ENCODE measurements at places on chromosomes 5 and 9.

DNA sequence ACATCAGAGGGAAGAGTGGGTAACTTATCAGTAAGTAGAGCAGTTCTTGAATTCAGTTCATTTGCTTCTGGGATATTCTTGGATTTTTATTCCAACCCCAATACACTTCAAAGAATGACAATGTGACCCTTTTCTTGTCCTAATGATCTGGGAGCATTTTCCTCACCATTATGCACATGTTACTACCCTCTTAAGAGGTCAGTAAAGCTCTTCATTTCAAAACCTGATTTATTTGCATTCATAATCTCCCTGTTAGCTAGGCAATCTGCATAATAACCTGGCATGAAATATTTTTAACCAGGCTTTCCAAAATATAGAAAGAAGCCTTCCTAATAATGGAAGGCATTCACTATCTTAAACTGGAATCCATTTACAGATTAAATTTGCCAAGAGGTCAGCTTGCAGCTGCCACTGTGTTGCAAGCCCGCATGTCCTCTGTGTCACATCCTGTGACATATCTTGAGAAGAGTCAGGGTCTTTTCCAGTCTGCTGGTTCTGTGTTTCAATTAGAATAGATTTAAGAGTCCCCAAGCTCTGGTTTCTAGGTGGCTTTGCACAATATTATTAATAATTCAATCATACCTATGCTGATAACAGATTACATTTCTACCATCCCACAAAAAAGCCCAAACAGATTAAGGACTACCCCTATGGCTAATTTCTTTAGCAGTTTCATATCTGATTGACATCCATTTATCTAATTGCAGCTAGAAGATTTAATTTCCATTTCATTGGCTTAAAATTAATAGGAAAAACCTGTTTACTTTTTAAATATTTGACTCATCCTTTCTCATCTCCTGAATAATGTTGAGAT lies 30.9 kb upstream of the PPP2R2B start:
- DNase-seq: no peak

- no peak for DNase-seq
Observed at GRCh38 chr9:22052376-22052945, 43.4 kb upstream of the CDKN2B start.

GRCh38 chr5:175354964-175355363 lies 89.0 kb downstream of the DRD1 start:
- no peak for DNase-seq

DNA sequence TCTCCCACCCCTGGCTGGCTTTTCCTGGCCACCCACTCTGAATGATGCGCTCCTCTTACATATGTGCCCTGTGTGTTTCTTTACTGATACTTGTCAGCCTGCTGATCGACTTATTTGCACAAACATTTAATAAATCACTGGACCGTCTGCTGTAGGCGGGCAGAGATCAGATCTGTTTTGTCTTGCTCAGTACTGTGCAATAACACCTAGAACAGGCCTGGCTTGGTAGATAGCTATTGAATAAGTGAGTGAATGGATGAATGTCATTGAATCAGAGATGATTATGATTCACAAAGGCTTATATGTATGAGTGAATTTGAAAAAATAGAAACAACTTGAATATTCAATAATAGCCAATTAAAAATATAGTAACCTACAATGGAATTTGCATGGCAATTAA lies 165.1 kb downstream of the RGS3 start:
- DNase-seq: no peak

DNA sequence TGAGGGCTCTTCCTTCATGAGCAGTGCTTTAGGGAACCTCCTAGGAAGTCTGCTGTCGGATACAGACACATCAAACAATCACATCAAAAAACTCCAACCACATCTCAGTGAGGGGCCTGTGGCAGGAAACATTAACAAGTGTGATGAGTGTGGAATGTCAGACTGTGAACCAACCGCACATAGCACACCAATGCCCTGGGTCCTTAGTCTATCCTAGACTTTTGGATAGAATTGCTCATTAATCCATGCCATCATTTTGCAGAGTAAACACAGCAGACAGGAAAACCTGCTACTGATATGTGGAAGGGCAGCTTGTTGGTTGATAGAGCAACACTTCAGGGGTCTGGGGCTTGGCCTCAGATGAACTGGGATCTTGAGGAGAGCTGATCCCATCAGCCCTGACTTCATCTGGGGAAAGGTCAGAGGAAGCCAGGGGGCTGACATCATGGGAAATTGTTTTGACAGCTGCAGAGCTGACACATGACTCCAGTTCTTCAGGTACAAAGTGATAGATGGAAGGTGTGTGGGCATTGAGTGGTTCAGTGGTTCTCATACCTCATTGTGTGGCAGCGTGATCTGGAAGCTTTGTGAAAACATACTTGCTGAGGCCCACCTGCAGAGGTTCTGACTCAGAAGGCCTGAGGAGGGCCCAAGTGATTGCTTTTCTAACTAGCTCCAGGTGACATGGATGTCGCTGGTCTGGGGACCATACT lies 193.3 kb downstream of the DIRAS2 start:
- DNase-seq: no peak

GRCh38 chr5:10320793-10321192 lies 13.1 kb upstream of the CMBL start:
- no peak for DNase-seq

DNA sequence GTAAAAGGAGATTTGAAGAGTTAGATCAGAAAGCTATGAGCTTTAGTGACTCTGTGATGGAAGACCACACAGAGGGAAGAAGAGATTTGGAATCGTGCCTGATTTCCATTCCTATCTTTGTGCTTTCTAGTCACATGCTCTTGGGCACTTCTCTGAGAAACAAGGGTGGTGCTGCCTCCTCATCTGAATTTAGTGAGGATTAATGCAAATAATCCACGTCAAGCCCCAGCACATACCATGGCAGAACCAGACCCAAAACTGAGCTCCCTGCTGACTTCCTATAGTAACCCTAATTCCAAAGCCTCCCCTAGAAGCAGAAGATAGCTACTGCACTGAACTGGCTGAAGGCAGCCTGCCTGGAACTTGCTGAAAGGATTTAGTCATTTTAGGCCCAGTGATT lies 17.7 kb downstream of the SLC45A2 start:
- no peak for DNase-seq

DNA sequence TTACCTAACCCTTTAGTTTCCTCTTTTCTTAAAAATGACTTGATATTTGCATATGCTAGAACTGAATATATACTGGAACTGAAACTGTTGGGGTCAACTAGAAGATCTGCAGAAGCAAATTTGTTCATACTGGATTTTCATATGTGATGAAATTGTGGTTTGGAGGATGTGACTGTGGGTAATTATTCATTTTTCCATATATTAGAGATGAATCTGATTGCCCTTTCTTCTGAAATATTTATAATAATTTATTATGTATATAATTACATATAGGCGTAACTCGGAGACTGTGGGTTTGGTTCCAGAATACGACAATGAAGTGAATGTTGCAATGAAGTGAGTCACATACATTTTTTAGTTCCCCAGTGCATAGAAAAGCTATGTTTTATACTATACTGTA lies 149.1 kb downstream of the ATP10B start:
- peak; percentile 8 for DNase-seq

GRCh38 chr9:86073839-86074238 lies 25.5 kb downstream of the GOLM1 start:
- DNase-seq: no peak

DNA sequence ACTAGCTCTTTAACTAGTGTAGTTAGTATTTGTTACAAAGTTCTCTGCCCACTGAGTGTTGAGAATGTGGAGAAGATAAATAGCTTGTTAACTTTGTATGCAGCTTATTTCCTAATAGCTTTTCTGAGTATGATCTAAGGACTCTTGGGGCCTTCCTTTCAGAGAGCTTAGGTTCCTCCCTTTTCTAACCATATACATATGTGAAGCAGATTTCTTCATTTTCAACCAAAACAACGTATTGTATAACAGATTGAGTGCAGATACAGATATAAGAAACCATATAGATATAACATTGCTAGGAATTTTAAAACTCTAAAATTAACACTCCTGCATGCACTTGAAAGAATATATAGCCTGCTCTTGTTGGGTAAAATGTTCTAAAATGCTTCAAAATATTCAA lies 70.4 kb downstream of the SCAMP1 start:
- no peak for DNase-seq

DNA sequence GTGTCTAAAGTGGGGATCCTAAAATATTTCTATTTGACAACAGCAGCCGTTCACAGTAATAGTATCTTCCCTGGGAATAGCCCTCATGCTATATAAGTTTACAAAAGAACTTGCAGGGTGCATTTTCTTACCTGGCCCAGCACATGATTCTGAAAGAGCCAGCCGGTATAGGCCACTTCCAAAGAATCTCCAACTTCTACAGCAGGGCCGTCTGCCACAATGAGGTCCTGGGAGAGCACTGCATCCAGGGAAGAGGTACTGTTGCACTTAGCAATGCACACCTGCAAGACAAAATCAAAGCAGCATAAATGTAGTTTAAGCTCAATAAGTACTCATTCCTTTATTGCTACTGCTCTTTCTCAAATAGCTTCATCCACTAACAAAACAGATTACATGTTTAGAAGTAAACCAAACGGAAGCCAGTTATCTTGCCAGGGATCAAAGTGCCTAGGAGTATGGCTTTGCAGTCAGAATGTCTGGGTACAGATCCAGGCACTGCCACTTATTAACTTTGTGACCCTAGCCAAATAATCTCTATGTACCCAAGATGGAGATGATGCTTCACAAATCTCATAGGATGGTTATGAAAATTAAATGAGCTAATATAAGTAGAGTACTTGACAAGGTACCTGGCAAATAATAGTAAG lies 21.3 kb downstream of the FKBP15 start:
- DNase-seq: no peak

DNA sequence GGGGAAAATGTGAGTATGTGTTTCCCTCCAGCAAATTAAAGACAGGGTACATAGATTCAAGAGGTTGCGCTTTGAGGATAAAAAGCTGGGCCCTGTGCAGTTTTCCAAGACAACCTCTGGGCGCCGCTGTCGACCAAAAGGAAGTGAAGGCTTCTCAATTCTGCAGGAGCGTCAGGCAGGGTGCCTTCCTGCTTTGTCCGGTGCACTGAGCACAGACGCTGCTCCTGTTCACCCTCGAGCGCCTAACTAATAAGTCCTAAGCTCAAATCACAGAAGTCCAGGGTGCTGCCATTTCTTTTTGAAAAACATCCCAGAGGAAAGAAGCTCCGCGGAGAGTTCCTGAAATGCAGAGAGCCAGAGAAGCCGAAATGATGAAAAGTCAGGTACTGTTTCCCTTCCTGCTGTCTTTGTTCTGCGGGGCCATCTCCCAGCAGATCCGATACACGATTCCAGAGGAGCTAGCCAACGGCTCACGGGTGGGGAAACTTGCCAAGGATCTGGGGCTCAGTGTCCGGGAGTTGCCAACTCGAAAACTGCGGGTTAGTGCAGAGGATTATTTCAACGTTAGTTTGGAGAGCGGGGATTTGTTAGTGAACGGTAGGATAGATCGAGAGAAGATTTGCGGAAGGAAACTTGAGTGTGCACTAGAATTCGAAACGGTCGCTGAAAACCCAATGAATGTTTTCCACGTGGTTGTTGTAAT lies at the start of gene PCDHGB1:
Gene PCDHGB1 (plus strand): TSS at position 183 of the 703 bp plus-strand sequence. CDS start 162 bp downstream, at position 345.
- DNase-seq: peak; percentile 48

DNA sequence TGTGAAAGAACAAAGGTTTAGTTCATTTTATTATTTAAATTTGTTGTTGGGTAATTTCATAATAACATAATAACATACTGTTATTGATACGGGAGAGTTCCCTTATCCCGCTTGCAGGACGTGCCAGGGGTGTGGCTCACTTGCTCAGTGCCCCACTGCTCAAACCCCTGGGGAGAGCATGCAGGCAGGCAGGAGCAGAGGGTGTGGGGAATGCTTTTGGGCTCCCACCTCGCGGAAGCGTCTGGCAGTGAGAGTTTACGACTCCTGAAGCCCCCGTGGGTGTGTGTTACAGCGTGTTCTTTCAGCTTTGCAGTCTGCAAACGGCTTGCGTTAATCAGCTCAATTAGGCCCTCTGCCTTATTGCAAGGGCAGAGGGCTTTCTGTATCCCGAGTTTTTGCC lies 675.9 kb downstream of the SEMA5A start:
- DNase-seq: no peak

DNA sequence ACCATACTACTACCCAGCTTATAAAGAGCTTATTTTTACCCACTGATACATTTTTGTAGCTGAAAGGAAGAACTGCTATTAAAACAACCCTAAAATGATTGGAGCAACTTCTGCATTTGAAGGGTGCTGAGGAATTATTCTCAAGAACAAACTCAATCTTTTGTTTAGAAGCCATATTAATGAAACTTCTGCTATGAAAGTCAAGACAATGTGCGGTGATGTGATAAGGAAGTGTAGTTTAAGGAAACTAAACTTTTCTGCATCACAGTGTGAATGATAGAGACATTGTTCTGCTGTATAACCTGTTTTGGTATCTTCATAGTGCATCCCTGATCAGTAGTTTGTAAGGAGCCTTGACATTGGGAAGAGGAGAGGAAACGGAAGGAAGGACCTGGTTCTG lies 408.5 kb downstream of the TMEM38B start:
- no peak for DNase-seq

DNA sequence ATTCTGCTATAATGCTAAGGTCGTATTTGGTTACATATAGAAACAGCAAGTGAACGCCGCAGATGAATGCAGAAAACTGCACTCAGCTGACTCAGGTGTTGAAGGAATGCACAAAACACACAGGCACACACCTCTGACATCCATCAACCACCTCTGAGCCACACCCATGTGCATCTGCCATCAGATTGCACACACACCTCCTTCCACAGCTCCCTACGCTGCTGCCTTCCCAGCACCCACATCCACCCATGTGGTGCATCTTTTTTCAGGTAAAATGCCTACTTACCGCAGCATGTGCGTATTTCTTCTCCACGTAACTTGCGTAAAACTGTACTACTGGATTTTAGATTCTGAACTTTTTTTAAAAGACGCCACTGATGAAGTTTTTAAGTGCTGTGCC lies 7.1 kb downstream of the STK10 start:
- peak; percentile 54 for DNase-seq

- no peak for DNase-seq
Observed at GRCh38 chr5:169024421-169024820, 276.5 kb downstream of the SLIT3 start.

DNA sequence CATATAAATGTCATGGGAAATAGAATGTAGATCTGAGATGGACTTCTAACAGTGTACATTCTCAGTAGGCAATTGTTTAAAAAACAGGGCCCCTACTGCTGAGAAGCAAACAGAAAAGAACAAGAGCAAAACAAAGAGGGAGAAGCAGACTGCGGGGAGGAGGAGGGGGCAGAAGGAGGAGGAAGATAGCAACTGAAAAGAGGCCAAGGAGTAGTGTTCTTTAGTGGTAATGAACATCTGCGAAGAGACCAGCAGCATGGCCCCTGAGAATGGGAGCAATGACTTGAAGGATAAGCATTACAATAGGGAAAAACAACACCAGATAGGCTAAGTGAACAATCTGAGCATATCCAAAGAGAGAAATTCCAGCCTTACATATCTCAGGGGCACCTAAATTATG lies 36.8 kb downstream of the HAPLN1 start:
- DNase-seq: no peak

GRCh38 chr5:34562791-34563190 lies 93.3 kb upstream of the RAI14 start:
- no peak for DNase-seq

All from CD4-positive, alpha-beta T cell treated with Interleukin-17A for 1 hour (primary cell).